Glutamatergic neuron (in vitro differentiated cells): ENCODE measurements at places on chromosomes 11 and 22. TPM values are rescaled to one million over a fixed set of nuclear protein-coding genes. Genes with fewer than 3 reads are reported as not detected.
A peak's percentile ranks its signal among the peaks of the same experiment; 100 is the strongest.

GRCh38 chr11:1923201-1923956 is 3.9 kb downstream of the TNNT3 start:
- peaks cover 2% of the 10 kb centered on the region for H3K27me3 ChIP-seq
- no peak overlapping the region for H3K4me3 ChIP-seq
- no peak for DNase-seq
- H3K36me3 ChIP-seq, result no peaks in the 10 kb centered on the region

DNA sequence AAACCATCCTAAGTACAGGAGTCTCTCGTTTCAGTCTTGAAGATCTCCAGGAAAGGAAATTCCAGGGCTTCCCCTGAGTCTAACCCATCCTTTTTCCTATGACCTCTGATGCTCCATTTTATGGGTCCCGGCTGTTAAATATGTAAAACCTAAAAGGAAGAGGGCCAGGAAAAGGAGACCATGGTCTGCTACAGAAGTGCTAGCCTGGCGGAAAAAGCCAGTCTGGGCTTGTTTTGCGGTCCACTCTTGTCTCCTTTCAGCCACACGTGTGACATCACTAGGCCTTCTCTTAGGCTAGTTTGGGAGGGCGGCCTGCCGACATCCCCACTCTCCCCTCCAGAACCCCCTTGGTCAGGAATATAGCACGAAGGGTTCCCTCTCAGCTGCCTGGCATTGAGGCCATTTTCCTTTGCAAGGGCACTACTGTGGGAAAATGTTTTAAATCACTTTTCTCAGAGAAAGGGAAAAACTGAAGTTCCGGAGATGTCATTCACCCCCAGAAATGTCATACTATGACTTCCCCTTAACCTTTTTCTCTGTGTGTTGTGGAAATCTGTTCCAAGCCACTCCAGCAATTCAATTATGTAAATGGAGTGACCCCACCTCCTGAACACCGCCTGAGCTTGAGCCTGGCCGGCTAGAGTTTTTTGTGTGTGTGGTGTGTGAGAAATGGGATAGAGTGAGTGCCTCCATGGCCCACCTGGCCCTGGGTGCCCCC is 86.9 kb downstream of the UBASH3B start:
- H3K4me3 ChIP-seq, result no peak overlapping the region
- H3K4me1 ChIP-seq, result peaks cover 7% of the 10 kb centered on the region
- H3K27ac ChIP-seq, result no peak overlapping the region
- no peaks in the 10 kb centered on the region for H3K27me3 ChIP-seq
- no peaks in the 10 kb centered on the region for H3K36me3 ChIP-seq
- no peak for DNase-seq

- no peaks in the 10 kb centered on the region for H3K27me3 ChIP-seq
- peak; percentile 31 for DNase-seq
- H3K4me1 ChIP-seq, result peaks cover 21% of the 10 kb centered on the region
- H3K27ac ChIP-seq, result no peak overlapping the region
These were observed 79.1 kb downstream of the CDKN1C start for GRCh38 chr11:2806351-2807024.

DNA sequence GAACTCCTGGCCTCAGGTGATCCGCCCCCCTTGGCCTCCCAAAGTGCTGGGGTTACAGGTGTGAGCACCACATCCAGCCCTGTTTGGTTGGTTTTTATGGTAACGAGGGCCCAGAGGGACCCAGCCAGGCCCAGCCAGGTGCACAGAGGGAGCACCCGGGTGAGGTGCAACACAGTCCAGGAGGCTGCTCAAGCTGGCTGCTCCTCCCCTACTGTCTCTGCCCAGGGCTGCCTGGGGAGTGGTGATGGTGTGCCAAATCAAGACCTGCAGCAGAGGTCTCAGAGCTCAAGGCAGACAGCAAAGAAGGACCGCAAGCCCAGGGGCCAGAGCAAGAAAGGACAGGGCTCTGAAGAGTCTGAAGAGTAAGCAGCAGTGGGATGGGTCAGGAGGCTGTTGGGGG is 1.4 kb downstream of the TSGA10IP start:
- no peak overlapping the region for H3K27ac ChIP-seq
- H3K4me3 ChIP-seq, result no peak overlapping the region
- H3K36me3 ChIP-seq, result no peaks in the 10 kb centered on the region
- no peaks in the 10 kb centered on the region for H3K4me1 ChIP-seq
- H3K27me3 ChIP-seq, result peaks cover 8% of the 10 kb centered on the region

The OR8J3 gene
- not detected for total RNA-seq

GRCh38 chr22:20391222-20391621 is 2.7 kb upstream of the ZNF74 start:
- no peak overlapping the region for H3K27ac ChIP-seq
- peaks cover 6% of the 10 kb centered on the region for H3K27me3 ChIP-seq
- no peak for DNase-seq
- H3K36me3 ChIP-seq, result no peaks in the 10 kb centered on the region

- peaks cover 36% of the 10 kb centered on the region for H3K4me1 ChIP-seq
- DNase-seq, result peak; percentile 40
- no peak overlapping the region for H3K4me3 ChIP-seq
- H3K36me3 ChIP-seq, result no peaks in the 10 kb centered on the region
These were observed 206.5 kb downstream of the CTTN start for GRCh38 chr11:70604630-70605467.

The PDE2A gene
- total RNA-seq, result 16.9 TPM
